HepG2 (cell line): ENCODE measurements at places on chromosomes 5 and 9. TPM values are rescaled to one million over a fixed set of nuclear protein-coding genes. Genes with fewer than 3 reads are reported as not detected.

DNA sequence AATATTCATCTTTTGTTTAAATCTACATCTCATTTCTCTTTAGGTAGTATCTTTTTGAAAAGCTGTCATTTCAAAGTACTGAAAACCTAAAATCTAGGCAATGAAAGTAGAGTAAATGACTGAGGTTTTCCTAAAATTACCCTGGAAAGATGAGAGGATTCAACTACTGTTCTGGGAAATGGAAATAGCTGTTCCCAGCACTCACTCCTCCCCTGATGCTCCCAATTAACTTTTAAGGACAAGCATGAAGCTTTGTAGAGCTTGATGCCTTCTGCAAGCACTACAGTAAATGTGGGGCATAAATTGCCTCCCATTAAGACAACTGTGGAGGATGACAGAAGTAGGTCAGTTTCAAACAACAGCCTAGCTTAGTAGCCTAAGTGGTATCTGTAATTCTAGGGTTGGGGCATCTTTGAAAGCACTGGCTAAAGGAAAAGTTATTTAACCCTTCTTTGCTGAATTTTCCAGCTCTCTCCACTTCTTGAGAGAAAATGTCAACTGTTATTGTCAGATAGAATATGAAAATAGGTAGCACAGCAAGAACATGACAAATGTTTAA is 100.2 kb upstream of the GNA14 start:
- no peak for DNase-seq

GRCh38 chr9:7273575-7273974 is 515.8 kb downstream of the KDM4C start:
- DNase-seq: no peak

RASGEF1C gene
- 0.14 TPM in 1 of 2 replicates, not detected in the other for polyA plus RNA-seq

UBLCP1 gene
- polyA plus RNA-seq: 5.2 and 6.5 TPM in 2 replicates

GRCh38 chr9:82997476-82998140 is 65.3 kb downstream of the RASEF start:
- DNase-seq: no peak

PTPRD gene
- polyA plus RNA-seq: 0.05 and 0.46 TPM in 2 replicates

DNA sequence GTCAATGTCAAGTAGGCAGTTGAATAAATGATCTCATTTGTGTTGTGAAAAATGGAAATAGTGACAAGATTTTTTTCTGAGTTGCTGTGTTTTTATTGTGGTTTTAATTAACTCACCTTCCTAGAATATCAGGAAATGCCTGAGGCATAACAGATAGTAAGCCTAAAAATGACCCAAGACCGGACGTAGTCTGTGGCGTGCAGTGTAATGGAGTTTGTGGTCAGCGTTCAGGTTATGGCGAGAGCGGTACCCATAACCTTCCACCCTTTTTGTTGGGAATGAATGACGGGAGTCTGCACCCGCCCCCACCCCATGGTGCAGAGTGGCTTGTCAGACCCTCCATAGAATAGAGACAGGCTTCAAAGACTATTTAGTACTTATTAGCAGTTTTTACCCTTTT is 119.3 kb downstream of the GALNT10 start:
- DNase-seq: no peak

WDR38 gene
- polyA plus RNA-seq: not detected in 2 replicates

TMEM174 gene
- not detected in 2 replicates for polyA plus RNA-seq

- peak; percentile 75 for DNase-seq
Observed at GRCh38 chr5:150637245-150638052, 3.0 kb upstream of the SYNPO start.

GRCh38 chr5:172437445-172438318 is 16.6 kb downstream of the SH3PXD2B start:
- DNase-seq: peak; percentile 23

GNAQ gene
- polyA plus RNA-seq: 12.1 and 16.5 TPM in 2 replicates

PLEKHG4B gene
- 0.04 TPM in 1 of 2 replicates, not detected in the other for polyA plus RNA-seq

DNA sequence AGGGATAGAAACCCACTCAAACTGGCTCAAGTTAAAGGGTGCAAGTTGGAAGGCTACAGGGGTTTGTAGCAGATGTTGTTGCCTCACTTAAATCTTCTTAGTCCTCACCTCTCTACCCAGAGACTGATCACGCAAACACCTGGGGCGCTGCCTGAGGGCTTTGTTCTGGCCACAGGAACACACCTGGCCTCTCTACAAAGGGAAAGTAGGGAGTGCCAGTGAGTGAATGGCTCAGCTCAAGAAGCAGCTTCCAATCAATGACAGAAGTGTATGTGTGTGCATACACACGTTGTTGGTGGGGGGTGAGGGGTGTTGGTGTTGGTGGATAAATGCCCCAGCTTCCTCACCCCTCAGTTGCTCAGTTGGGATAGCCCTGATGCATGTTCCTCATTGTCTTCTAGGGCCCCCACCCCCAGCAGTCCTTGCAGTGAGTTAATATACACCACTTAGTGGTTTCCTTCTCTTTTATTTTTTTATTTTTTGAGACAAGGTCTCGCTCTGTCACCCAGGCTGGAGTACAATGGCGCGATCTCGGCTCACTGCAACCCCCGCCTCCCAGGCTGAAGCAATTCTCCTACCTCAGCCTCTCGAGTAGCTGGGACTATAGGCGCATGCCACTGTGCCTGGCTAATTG is 30.6 kb upstream of the CTNNA1 start:
- DNase-seq: no peak

- DNase-seq: no peak
Observed at GRCh38 chr9:26786564-26786963, 106.0 kb downstream of the CAAP1 start.

OMD gene
- not detected in 2 replicates for polyA plus RNA-seq

DNA sequence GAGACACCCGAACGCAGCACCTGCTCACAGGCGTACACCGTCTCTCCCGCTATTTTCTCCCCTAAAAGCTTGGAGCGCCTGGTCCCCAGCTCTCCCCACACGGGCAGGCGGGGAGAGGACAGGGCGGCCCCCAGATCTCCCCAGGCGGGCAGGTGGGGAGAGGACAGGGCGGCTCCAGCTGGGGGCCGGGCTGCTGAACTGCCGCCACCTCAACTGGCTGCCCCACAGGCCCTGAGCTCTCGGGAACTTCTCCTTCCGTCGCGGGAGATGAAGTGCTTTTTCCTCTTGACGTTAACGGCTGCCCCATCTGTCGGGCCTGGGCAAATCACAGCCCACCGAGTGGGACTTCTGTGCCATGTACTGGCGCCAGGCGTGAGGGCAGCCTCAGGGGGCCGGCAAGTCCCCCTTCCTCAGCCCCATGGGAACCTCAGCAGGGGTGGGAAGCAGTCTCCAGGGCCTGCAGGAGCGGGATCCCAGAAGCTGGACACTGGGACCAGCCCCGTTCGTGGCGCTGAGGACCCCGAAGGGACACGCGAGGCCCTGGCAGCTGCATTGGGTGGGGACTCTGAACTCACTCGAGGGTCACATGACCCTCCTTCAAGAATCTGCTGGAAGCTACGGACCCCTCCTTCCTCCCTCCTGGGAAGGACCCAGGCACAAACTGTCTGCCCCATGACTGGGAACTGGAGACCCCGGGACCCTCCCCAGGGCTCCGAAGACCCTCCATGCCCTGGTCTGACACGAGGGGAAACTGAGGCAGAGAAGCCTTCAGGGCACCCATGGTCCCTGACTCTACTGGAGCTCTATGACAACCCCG is 5.7 kb upstream of the EGFL7 start:
- DNase-seq: no peak

DNA sequence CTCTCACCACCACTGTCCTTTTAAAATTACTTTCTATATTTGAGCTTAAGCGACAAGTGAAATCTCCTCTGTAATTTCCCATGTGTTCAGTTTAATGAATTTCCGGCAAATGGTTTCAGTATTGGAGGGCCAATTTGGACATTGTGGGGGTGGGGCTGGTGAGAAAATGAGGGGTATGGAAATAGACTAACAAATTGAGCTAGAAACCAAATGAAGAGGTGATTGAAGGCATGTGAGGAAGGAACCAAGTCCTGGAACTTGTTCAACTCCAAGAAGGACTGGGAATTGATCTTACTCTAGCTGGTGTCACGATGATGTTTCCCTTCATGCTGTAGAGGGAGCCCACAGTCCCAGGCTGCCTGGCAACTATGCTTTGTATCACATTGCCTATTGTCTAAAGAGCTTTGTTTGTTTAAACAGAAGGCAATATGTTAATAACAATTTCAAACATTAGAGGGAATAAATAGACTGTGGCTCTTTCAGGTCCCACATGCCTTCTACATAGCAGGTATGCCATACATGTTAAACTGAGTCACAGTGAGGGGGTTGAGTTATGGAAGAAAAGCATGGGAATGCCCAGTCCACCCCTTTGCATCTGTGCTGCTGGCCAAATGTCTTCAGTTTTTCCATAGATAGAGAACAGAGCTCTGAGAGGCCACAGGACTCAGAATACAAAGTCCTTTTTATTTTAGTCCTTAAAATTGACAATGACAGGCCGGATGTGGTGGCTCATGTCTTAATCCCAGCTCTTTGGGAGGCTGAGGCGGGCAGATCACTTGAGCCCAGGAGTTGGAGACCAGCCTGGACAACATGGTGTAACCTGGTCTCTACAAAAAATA is 25.0 kb upstream of the MATR3 start:
- no peak for DNase-seq

GRCh38 chr9:33506626-33507370 is 17.3 kb upstream of the ANKRD18B start:
- peak; percentile 31 for DNase-seq

GRCh38 chr5:181222630-181223057 is 437 bp upstream of the TRIM41 start:
- DNase-seq: no peak

DNA sequence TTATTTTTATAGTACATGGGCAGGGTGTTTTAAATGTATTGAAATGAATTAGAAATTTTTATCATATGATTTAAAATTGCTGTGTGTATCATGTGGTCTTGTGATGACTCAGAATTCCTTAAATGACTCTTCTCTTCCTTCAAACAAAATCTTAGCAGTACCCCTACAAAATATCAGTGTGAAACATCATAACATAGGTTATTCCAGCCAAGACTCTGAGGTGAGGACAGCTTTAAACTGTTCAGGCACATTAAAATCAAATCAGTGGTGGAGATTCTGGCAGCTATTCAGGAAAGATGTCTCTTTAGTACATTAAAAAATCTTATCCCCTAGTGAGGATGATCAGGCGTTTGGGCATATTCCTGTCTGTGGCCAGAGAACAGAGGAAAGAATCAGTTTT is 174.0 kb downstream of the MAN2A1 start:
- no peak for DNase-seq

GRCh38 chr5:173833196-173833985 is 54.8 kb upstream of the CPEB4 start:
- DNase-seq: no peak

DNA sequence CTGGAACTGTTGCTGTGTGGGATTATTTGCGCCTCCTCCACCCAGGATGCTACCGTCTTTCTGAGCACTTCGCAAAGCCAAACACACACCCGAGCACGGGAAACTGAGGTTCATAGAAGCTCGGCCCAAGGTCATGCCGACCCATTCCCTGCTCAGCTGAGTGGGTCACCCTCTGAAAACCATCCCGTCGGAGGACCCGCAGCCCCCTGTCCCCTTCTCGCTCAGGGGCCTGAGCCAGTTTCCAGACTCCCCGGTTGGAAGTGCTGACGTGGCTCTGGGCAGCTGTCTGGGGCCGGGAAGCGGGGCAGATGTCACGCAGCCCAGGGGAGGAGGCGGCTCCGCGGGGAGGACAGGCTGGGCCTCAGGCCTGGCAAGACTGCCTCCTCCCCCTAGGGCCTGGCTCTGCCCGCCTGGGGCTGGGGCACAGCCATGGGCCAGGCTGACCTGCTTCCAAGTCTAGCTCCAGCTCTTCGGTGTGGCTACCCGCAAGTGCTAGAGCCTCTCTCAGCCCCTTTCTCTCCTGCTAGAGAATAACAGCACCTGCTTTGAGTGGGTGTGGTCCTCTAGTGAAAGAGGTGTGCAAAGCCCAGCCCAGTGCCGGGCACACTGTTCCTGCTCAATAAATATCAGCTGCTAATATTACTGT is 9.9 kb upstream of the CXXC5 start:
- DNase-seq: no peak

DNA sequence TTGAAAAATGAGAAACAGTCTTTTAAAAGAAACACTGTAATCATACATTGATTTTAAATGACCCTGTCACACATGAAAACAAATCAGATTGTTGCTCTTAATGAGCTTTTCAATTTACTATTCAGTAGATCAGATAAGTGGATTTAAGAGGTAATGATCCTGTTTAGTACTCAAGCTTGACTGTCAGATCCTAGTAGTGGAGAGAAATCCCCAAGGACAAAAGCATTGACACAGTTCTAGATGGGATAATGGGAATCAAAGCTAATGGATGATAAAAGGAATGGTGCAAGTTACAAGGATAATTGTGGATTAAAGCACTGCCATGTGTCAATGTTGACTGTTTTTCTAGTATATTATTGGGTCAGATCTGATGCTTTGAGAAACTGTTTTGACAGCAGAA is 142.3 kb upstream of the TLX3 start:
- no peak for DNase-seq

SLU7 gene
- polyA plus RNA-seq: 13.6 and 24.0 TPM in 2 replicates

- no peak for DNase-seq
Observed at GRCh38 chr9:118674942-118675341, 694.3 kb downstream of the BRINP1 start.

DNA sequence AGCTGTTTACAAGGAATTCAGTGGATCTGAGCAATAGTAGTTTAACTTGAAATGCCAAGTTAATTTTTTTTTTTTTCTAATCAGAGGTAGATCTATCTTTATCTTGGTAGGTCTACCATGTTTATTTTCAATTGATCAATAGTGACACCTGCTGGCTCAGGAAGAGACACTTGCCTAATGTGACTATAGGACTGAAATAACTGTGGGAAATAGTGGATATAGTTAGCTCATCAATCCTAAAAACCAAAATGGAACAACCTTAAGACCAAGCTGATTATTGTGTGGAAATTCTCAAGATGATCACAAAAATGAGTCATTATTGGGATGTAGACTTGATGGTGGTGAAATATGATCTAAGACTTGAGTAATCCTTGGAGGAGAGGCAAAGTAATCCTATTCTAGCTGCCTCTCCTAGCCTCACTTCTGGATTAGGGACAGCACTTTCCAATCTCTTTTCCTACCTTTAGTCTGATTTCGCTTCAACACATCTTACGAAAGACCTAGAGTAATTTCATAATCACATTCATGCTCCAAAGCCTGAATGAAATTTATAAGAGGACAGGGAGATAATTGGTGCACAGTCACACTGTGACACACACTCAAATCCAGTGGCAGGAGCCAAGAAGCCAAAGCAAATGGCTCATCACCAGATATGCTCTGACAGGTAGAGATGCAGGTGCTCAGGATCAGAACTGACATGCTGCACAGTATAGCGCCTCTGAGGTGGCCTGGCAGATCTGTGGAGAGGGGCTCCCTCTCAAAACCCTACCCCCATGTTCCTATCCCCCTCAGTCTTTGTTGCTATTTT is 156.3 kb downstream of the HMHB1 start:
- DNase-seq: peak; percentile 22

PPP2R2B gene
- polyA plus RNA-seq: not detected in 2 replicates
